ENCODE measurements at places on chromosomes 3 and 15.
A peak's percentile ranks its signal among the peaks of the same experiment; 100 is the strongest.

DNA sequence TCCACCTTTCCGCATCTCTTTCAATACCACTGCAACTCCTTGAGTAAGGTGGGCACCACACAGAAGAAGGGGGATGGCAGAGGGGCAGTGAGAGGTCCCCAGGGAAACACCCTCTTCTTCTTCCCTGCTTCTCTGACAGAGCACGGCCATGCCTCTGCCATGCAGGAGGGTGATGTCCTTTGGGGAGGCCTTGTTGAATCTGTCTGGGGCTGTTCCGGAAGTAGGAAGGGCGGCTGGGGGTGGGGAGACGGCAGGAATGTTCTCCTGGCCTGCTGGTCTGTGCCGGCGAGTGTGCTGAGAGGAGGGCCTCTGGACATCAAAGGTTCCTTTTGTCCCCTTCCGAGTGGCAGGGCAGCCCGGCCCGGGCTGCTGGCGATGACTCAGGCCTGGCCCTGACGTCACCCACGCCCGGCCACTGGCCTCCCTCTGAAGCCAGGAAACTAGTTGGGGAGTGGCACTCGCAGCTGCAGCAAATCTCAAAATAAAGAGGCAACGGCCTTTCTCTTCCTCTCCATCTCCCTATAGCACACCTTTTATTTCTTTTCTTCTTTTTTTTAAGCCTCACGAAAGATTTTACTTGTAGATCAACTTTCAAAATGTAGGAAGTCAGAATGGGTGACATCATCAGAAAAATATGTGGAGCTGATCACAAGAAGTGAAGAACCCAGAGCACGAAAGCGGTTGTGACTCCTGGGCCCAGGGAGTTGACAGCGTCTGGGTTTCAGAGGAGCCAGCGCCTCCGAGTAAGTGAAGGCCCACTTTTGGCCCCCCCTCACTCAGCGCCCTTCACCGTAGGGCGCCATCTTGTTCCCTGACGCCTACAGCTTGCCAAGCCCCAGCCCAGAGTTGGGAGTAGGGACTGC lies at the start of gene ZBTB38:
TSS of gene ZBTB38 (plus strand) at position 443 of the 863 bp plus-strand sequence. CDS start 73,885 bp downstream, outside the sequence.
- DNase-seq: no peak

DNA sequence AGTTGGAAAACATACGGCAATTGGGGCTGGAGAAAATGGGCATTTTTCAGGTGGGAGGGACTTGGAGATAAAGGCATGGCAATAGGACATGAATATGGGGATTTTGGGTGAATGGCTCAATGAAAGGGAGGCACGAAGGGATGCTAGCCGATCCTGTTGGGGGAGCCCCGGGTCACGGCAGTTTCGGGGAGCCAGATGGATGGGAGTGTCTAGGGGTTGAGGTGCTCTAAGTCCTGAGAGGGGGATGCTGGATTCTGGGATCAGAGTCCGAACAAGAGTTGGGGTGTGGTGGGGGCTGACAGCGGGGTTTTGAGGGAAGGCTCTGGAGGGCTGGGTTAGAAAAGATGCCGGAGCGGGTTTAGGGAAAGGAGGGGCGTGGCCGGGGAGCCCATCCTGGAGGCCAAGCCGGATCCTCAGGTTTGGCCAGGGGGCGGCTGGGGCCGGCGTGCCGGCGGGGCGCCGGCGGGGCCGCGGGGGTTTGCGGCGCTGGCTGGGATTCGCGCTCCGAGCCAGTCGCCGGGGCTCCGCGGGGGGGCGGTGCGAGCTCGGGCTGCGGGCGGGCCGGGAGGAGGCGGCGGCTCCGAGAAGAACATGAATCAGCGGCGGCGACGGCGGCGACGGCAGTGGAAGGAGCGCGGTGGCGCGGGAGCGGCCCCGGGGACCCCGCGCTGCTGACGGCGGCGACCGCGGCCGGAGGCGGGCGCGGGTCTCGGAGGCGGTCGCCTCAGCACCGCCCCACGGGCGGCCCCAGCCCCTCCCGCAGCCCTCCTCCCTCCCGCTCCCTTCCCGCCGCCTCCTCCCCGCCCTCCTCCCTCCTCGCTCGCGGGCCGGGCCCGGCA lies at the start of gene TYRO3:
TSS of gene TYRO3 (plus strand) at position 813 of the 839 bp plus-strand sequence. CDS start 46 bp downstream, outside the sequence.
- DNase-seq: peak; percentile 69

- no peak for DNase-seq
Observed at GRCh38 chr15:57442335-57442734, 66.0 kb downstream of the CGNL1 start.

- DNase-seq: no peak
Observed at GRCh38 chr15:66290518-66290917, 2.9 kb upstream of the DIS3L start.
